ENCODE measurements at places on chromosomes 13 and 19. TPM values are rescaled to one million over a fixed set of nuclear protein-coding genes. Genes with fewer than 3 reads are reported as not detected.
A peak's percentile ranks its signal among the peaks of the same experiment; 100 is the strongest.

DNA sequence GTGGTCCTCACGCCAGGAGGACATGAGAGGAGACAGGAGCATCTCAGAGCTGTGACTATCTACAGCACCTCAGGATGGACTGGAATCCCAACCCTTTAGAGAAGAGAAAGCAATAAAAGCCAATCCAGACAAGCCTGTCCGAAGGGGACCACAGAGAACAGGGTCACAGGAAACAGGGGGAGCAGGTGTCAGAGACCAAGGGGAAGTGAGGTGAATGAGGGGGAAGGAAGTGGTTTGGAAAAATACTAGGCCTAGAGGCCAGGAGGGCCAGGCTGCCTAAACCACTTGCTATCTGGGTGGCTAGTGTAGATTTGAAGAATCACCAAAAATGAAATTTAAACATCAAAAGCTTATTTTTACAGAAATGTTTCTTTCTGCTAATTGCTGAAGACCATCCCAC is 16.2 kb downstream of the TMTC4 start:
- no peaks in the 10 kb centered on the region for H3K27me3 ChIP-seq
- DNase-seq: no peak
- H3K4me3 ChIP-seq: no peak overlapping the region

GRCh38 chr13:28392896-28393505 is 101.9 kb downstream of the FLT1 start:
- peaks cover 5% of the 10 kb centered on the region for H3K27me3 ChIP-seq
- no peaks in the 10 kb centered on the region for H3K4me1 ChIP-seq
- no peak for DNase-seq
- no peak overlapping the region for H3K4me3 ChIP-seq
- H3K27ac ChIP-seq: no peak overlapping the region
- no peaks in the 10 kb centered on the region for H3K36me3 ChIP-seq

GRCh38 chr13:56528040-56528790 is 612.5 kb upstream of the PRR20A start:
- no peak overlapping the region for H3K4me3 ChIP-seq
- peaks cover 2% of the 10 kb centered on the region for H3K27me3 ChIP-seq
- H3K27ac ChIP-seq: no peak overlapping the region
- H3K36me3 ChIP-seq: no peaks in the 10 kb centered on the region
- DNase-seq: no peak
- H3K4me1 ChIP-seq: no peaks in the 10 kb centered on the region

- peak; percentile 41 for DNase-seq
- peak overlapping the region; percentile 41 for H3K27ac ChIP-seq
- no peak overlapping the region for H3K4me3 ChIP-seq
- H3K36me3 ChIP-seq: no peaks in the 10 kb centered on the region
- H3K27me3 ChIP-seq: no peaks in the 10 kb centered on the region
Measured at GRCh38 chr19:33343859-33344572, 29.5 kb upstream of the CEBPG start.

DNA sequence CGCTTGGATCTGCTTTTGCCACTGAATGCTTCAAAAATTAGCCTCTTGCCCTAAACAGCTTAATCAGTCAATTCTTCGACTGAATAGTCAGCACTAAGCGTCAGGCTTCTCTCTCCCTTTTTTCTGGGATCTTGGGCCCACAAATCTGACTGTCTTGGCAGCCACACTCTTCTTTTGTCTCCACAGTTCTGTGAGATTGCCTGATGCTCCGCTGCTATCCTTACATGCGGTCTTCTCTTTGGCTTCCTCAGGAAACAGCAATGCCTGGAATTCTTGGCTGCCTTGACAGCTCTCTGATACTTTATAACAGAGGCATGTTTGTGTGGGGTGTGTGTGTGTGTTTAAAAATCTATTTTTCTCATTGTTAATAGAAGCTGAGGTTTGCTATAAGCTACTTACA is 32.6 kb downstream of the ERCC5 start:
- no peaks in the 10 kb centered on the region for H3K36me3 ChIP-seq
- H3K27ac ChIP-seq: no peak overlapping the region
- no peak overlapping the region for H3K4me3 ChIP-seq
- no peaks in the 10 kb centered on the region for H3K4me1 ChIP-seq
- H3K27me3 ChIP-seq: no peaks in the 10 kb centered on the region

- no peaks in the 10 kb centered on the region for H3K4me1 ChIP-seq
- H3K36me3 ChIP-seq: no peaks in the 10 kb centered on the region
- DNase-seq: no peak
- no peaks in the 10 kb centered on the region for H3K27me3 ChIP-seq
- no peak overlapping the region for H3K27ac ChIP-seq
- no peak overlapping the region for H3K4me3 ChIP-seq
Measured at GRCh38 chr19:42048992-42049391, 21.0 kb downstream of the GRIK5 start.

- DNase-seq: no peak
- no peak overlapping the region for H3K27ac ChIP-seq
- no peaks in the 10 kb centered on the region for H3K27me3 ChIP-seq
- no peak overlapping the region for H3K4me3 ChIP-seq
Measured at GRCh38 chr13:99624936-99625540, 123.8 kb downstream of the TM9SF2 start.

DNA sequence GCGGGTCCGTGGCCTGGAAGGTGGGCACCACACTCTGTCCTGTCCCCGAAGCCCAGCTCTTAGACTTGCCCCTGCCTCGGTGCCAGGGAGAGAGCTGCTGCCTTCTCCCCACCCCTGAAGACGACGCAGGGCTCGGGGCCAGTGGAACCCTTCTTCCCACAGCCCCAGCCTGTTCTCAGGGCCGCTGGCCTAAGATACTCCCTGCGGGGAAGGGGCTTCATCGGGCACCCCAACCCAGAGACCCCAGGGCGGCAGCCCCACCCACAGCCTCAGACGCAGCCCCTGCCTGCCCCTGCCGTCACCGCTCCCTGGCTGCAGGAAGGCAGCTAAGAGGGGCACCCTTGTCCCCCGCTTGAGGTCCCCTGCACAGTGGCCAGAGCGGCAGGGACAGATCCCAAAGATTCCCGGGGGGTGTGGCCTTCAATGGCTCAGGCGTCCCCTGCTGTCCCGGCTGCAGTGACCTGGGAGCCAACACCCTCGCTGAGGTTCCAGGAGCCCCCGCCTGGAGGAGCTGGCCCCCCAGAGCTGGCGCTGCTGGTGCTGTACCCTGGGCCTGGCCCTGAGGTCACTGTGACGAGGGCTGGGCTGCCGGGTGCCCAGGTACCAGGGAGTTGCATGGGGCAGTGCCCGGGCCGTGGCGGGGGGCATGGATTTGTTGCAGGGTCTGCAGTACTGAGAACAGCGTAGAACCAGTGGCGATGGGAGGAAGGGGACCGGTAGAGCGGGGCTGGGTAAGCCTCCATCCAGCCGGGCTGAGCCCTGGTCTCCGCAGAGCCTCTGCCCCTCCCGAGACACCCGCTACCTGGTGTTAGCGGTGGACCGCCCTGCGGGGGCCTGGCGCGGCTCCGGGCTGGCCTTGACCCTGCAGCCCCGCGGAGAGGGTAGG is 1.0 kb downstream of the AMH start:
- H3K27me3 ChIP-seq: no peaks in the 10 kb centered on the region
- no peak for DNase-seq
- no peak overlapping the region for H3K4me3 ChIP-seq
- H3K4me1 ChIP-seq: peaks cover 30% of the 10 kb centered on the region
- no peaks in the 10 kb centered on the region for H3K36me3 ChIP-seq
- H3K27ac ChIP-seq: no peak overlapping the region

- H3K27ac ChIP-seq: no peak overlapping the region
- no peaks in the 10 kb centered on the region for H3K4me1 ChIP-seq
- H3K36me3 ChIP-seq: no peaks in the 10 kb centered on the region
- no peak for DNase-seq
Measured at GRCh38 chr13:74217811-74218210, 83.6 kb upstream of the KLF12 start.

GRCh38 chr13:112067871-112068539 is 1.1 kb downstream of the SOX1 start:
- H3K27me3 ChIP-seq: no peaks in the 10 kb centered on the region
- H3K27ac ChIP-seq: no peak overlapping the region
- H3K36me3 ChIP-seq: no peaks in the 10 kb centered on the region
- no peak overlapping the region for H3K4me3 ChIP-seq
- H3K4me1 ChIP-seq: no peaks in the 10 kb centered on the region
- DNase-seq: no peak

DNA sequence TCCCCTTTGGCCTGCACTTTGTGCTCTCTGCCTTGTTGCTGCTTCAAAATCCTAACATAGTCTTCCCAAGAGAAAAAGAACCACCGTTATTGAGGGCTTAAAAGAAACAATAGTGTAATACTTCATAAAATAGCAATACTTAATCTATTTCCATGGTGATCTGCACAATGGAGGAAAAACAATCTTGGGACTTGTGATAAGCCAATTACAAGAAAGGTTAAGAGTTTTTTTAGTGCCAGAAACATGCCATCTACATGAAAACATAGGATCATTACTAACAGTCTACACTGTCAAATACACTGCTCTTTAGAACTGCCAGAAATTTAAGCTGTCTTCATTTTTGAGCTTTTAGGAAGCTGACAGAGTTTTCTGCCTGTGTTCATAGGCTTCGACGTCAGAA is 54.1 kb upstream of the MAB21L1 start:
- no peak overlapping the region for H3K4me3 ChIP-seq
- no peaks in the 10 kb centered on the region for H3K36me3 ChIP-seq
- no peaks in the 10 kb centered on the region for H3K4me1 ChIP-seq
- no peak for DNase-seq
- H3K27me3 ChIP-seq: no peaks in the 10 kb centered on the region

GRCh38 chr13:50999641-51000040 is 90.0 kb downstream of the RNASEH2B start:
- no peaks in the 10 kb centered on the region for H3K27me3 ChIP-seq
- H3K4me1 ChIP-seq: no peaks in the 10 kb centered on the region
- H3K4me3 ChIP-seq: no peak overlapping the region
- DNase-seq: no peak
- no peaks in the 10 kb centered on the region for H3K36me3 ChIP-seq

DNA sequence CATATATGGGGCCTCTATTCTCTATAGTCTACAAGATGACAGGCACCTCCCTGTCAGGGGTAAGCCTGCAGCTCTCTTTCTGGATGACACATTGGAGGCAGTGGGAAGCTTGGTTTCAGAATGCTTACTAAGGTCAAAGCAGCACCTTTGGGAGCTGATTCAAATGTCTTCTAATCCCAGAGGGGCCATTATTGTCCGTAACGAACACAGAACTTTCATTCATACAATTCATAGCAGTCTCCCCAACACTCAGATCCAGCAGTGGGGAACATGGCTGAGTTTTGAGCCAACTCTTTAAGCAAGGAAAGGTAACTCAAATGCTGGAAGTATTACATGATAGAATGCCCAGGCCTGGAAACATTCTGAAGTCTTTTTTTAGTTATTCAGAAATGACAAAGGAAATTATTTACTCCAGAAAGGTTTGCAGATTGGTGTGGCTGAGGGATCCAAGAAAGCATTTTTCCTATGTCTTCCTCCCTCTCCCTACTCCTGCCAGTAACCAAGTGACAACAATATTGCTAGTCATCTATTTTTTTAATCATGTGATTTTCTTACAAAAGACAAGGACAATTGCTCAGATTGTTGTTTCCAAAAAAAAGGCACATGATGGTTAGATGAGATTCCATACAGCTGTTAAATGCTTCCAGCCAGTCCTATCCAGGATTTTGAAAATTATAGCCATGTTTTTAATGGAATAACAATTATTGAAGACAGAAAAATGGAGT is 118.7 kb downstream of the FOXO1 start:
- H3K4me1 ChIP-seq: no peaks in the 10 kb centered on the region
- H3K27ac ChIP-seq: peak overlapping the region; percentile 47
- no peak for DNase-seq
- H3K4me3 ChIP-seq: no peak overlapping the region

- no peak overlapping the region for H3K4me3 ChIP-seq
- no peaks in the 10 kb centered on the region for H3K4me1 ChIP-seq
- no peak overlapping the region for H3K27ac ChIP-seq
- H3K36me3 ChIP-seq: no peaks in the 10 kb centered on the region
- DNase-seq: no peak
Measured at GRCh38 chr13:34555988-34556387, 386.1 kb upstream of the NBEA start.

GRCh38 chr19:29685326-29685725 is 20.1 kb downstream of the PLEKHF1 start:
- no peaks in the 10 kb centered on the region for H3K4me1 ChIP-seq
- DNase-seq: no peak
- no peaks in the 10 kb centered on the region for H3K27me3 ChIP-seq
- no peak overlapping the region for H3K27ac ChIP-seq
- no peak overlapping the region for H3K4me3 ChIP-seq

DNA sequence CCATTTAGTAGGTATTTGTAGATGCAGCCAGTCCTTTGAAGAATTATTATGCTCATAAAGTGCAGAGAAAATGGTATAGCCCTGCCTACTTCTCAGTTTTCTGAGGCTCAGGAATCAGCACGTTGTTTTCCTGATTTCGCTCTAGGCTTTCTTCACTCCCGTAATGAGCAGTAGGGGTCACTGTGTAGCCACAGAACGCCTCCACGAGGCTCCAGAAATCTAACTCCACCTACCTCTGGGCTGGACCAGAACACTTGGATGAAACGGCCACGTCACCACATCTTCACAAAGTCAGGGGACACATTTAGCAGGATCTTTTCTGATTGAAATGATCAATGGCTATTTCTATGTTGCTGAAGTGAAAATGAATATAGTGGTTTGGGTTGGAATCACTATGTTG is 49.8 kb upstream of the GTF3A start:
- H3K27me3 ChIP-seq: no peaks in the 10 kb centered on the region
- no peak overlapping the region for H3K4me3 ChIP-seq
- peak; percentile 48 for DNase-seq
- no peak overlapping the region for H3K27ac ChIP-seq
- no peaks in the 10 kb centered on the region for H3K4me1 ChIP-seq
- H3K36me3 ChIP-seq: no peaks in the 10 kb centered on the region

- no peaks in the 10 kb centered on the region for H3K36me3 ChIP-seq
- H3K4me1 ChIP-seq: no peaks in the 10 kb centered on the region
- no peak for DNase-seq
- no peaks in the 10 kb centered on the region for H3K27me3 ChIP-seq
- H3K27ac ChIP-seq: peak overlapping the region; percentile 43
- no peak overlapping the region for H3K4me3 ChIP-seq
Measured at GRCh38 chr13:76643596-76643995, 242.6 kb downstream of the KCTD12 start.

- H3K4me1 ChIP-seq: no peaks in the 10 kb centered on the region
- peak overlapping the region; percentile 24 for H3K27ac ChIP-seq
Measured at GRCh38 chr19:20664901-20665781, 3.8 kb upstream of the ZNF626 start.

GRCh38 chr13:99260216-99260615 is 2.0 kb upstream of the GPR18 start:
- H3K36me3 ChIP-seq: no peaks in the 10 kb centered on the region
- DNase-seq: no peak
- no peaks in the 10 kb centered on the region for H3K4me1 ChIP-seq
- H3K27ac ChIP-seq: no peak overlapping the region
- no peak overlapping the region for H3K4me3 ChIP-seq

OR4F17 gene
- total RNA-seq: not detected

TEX26 gene
- 1.2 TPM for total RNA-seq

COX7A1 gene
- total RNA-seq: 4.7 TPM

LYL1 gene
- total RNA-seq: 11.5 TPM

KIR2DL3 gene
- not detected for total RNA-seq

HPN gene
- 2.7 TPM for total RNA-seq

N4BP2L1 gene
- 44.1 TPM for total RNA-seq

INAFM1 gene
- total RNA-seq: 23.8 TPM

KLK12 gene
- not detected for total RNA-seq
